ENCODE measurements at places on chromosomes 11 and 22. TPM values are rescaled to one million over a fixed set of nuclear protein-coding genes. Genes with fewer than 3 reads are reported as not detected.

SLC29A2 gene
- 5.4 TPM for total RNA-seq

DNA sequence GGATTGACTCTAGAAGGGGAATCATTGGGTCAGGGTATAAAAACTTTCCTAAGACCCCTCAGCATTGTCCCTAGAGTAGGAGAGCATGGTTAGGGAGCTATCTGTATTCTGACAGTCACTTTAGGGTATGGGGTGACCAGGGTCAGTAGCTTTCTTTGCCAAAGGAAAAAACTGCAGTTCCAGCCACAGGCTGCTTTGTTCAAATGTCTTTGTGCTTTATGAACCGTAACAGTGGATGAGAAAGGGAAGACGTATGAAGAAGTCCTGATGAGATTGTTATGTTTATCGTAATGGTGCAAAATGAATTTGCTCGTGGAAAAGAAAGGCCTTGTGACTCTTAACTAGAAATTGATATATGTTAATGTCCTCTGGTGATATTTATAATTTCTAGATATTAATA lies 30.0 kb downstream of the CYB5R2 start:
- peaks cover 6% of the 10 kb centered on the region for H3K4me1 ChIP-seq
- H3K36me3 ChIP-seq: no peaks in the 10 kb centered on the region
- H3K4me3 ChIP-seq: no peak overlapping the region
- DNase-seq: no peak

DNA sequence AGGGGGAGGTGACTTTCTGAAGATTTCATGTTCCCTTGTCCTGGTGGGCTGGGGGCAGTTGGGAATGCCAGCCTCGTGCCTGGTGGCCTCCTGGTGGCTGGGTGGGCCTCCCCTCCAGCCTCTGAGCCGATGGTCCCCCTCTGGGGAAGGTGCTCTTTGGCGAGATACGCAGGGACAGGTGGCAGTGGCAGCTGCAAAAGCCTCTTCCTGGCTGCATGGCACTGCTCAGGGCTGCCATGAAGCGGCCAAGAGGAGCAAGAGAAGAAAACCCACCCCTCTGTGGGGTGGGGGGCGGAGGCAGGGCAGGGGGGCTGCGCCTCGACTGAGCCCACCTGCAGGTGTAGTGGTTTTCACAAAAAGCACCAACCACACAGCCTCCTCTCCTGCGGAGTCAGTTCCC lies 61.8 kb upstream of the PHF21B start:
- H3K27me3 ChIP-seq: no peaks in the 10 kb centered on the region
- H3K27ac ChIP-seq: no peak overlapping the region
- H3K36me3 ChIP-seq: no peaks in the 10 kb centered on the region
- H3K4me1 ChIP-seq: no peaks in the 10 kb centered on the region

CATSPER1 gene
- total RNA-seq: not detected

DTX4 gene
- total RNA-seq: 9.6 TPM

C22orf31 gene
- not detected for total RNA-seq

DNA sequence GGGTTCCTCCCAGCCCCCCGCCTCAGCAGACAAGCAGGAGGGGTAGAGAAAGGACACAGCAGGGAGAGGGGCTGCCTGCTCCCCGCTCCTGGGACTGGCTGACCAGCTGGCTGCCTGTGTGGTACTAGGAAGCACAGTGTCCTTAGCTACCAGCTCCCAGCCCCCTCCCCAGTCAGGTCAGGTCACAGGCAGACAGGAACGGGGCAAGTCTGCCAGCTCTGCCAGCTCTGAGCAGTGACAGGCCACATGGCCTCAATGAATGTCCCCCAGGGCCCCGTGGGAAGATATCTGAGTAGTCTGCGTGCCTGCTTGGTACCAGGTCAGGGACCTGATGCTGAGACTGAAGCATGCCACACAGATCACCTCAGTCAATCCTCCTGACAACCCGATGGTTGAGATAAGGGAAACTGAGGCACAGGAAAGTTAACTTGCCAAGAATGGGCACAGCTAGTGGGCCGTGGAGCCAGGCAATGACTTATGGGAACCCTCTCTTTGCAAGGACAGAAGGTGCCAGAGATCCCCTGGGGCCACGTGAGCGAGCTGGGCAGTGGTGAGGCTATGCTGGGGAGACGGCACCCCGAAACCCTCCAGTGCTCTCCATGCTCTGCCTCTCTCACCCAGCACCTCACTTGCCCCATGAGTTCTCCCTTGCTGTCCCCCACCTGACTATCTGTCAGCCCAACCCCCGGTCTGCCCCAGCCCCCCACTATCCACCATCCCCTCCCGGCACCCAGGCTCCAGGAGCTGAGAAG lies 13.8 kb upstream of the MFNG start:
- peaks cover 2% of the 10 kb centered on the region for H3K36me3 ChIP-seq
- H3K4me3 ChIP-seq: no peak overlapping the region
- DNase-seq: no peak

DNA sequence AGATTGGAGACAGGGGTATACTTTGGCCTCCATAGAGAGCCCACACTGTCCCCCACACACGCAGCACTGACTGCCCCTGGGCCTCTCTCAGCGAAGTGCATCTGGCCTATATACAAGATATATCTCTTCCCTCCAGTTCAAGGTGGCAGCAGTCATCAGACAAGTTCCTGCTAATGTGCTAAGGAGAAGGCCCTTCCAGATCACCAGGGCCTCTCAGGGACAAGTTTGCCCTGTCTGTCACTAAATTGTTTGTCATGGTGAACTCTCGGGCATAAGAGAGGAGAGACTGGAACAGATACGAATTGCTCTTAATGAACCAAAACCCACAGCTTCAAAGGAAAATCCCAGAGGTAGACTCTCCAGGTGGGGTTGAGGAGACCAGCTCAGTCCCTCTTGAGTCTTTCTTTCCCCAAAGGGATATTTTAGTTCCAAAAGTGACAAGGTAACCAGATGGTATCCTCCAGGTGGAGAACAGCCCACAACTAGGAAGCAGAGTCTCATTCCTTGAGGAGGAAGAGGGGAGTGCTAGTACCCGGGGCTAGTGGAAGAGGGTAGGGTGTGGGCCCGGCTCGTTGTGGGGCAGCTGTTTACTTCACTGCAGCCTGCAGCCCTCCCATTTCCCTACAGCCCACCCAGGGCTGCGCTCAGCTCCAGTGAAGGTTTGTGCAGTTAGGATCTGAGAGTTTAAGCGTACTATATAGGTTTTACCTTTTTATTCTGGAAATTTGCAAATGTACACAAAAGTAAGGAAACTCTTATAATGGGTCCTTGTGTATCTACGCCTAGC lies 2.2 kb upstream of the SLC35C1 start:
- H3K4me1 ChIP-seq: peaks cover 28% of the 10 kb centered on the region
- H3K4me3 ChIP-seq: no peak overlapping the region
- H3K27me3 ChIP-seq: no peaks in the 10 kb centered on the region
- DNase-seq: no peak

CHRNA10 gene
- 2.3 TPM for total RNA-seq

CYB5R2 gene
- total RNA-seq: not detected

ART1 gene
- total RNA-seq: not detected

GRCh38 chr11:45092901-45093760 lies 53.3 kb upstream of the PRDM11 start:
- no peak overlapping the region for H3K4me3 ChIP-seq
- no peaks in the 10 kb centered on the region for H3K36me3 ChIP-seq
- H3K27me3 ChIP-seq: no peaks in the 10 kb centered on the region
- H3K27ac ChIP-seq: no peak overlapping the region
- H3K4me1 ChIP-seq: peaks cover 27% of the 10 kb centered on the region

- no peaks in the 10 kb centered on the region for H3K4me1 ChIP-seq
- H3K27ac ChIP-seq: no peak overlapping the region
- no peak for DNase-seq
- no peak overlapping the region for H3K4me3 ChIP-seq
Observed at GRCh38 chr22:48744967-48745841, 1082.5 kb downstream of the BRD1 start.
